ENCODE measurements at places on chromosomes 6 and 20.

GRCh38 chr20:39503902-39504709 lies 542.0 kb downstream of the DHX35 start:
- no peak for DNase-seq

- DNase-seq, result no peak
Measured at GRCh38 chr20:45358282-45359068, 4.5 kb upstream of the SYS1 start.

GRCh38 chr6:36329798-36330291 lies 6.8 kb downstream of the BNIP5 start:
- DNase-seq, result no peak

DNA sequence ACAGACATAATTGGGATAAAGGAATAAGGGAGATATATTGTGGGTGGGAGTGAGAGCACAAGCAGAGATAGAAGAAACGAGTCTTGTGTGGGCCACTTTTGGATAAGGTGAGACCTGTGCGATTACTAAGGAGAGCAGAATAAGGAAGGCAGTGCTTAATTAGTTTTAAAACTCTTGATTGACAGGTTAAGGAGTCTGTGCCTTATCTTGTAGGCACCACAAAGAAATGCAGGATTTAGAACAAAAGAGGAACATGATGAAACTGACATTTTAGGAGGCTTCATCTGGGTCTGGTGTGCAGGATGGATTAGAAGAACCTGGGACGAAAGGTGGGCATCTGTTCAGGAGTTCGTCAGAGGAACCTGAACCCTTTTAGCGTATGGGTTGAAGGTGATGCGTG lies 70.2 kb upstream of the KIF25 start:
- DNase-seq, result no peak

- DNase-seq, result no peak
Measured at GRCh38 chr6:127225497-127225896, 41.2 kb upstream of the RNF146 start.
